ENCODE measurements at places on chromosomes 5 and 9. TPM values are rescaled to one million over a fixed set of nuclear protein-coding genes. Genes with fewer than 3 reads are reported as not detected.

DNA sequence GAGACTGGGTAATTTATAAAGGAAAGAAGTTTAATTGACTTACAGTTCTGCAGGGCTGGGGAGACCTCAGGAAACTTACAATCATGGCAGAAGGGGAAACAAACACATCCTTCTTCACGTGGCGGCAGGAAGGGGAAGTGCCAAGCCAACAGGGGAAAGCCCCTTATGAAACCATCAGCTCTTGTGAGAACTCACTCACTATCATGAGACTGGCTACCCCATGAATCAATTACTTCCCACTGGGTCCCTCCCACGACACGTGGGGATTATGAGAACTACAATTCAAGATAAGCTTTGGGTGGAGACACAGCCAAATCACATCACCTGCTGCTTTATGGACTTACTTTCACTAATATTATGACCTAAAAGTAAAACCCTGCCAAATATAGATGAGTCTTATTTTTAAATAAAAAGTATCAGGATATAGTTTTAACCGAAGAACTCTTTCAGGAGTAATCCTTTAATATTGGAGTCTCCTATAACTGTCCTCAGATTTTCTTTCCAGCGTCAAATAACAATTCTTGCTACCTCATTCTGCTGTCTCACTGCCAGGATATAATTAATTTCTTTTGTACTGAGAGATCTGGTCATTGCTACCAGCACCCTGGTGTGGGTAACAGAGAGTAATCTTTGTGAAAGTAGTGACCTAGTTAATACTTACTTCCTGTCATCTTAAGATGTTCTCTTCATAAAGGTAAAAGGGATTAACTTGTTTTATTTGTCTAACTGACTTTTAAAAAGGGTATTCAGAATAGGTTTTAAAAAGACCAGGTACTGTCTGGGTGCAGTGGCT is 68.6 kb downstream of the NLN start:
- no peak for DNase-seq

GRCh38 chr9:89984214-89984613 is 379.4 kb downstream of the GADD45G start:
- no peak for DNase-seq

Gene LIX1
- total RNA-seq, result 8.3 TPM

Gene POU4F3
- not detected for total RNA-seq

DNA sequence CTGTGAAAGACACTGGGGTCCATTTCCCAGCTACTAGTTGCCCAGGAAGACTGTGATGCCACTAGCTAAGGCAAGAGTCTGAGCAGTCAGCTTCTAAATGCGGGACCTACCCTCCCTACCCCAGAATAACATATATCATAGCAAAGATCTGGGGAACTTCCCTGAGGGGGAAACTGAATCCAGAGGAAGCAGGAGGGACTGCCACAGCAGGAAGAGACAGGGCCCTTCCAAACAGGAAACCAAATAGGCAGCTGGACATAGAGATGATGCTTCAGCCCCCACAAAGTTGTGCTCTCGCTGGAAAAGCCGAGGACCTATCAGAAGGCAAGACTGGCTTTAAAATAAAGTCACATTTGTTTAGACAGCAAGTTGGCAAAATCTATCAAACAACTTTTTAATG is 51.1 kb downstream of the KLHL3 start:
- DNase-seq, result no peak

DNA sequence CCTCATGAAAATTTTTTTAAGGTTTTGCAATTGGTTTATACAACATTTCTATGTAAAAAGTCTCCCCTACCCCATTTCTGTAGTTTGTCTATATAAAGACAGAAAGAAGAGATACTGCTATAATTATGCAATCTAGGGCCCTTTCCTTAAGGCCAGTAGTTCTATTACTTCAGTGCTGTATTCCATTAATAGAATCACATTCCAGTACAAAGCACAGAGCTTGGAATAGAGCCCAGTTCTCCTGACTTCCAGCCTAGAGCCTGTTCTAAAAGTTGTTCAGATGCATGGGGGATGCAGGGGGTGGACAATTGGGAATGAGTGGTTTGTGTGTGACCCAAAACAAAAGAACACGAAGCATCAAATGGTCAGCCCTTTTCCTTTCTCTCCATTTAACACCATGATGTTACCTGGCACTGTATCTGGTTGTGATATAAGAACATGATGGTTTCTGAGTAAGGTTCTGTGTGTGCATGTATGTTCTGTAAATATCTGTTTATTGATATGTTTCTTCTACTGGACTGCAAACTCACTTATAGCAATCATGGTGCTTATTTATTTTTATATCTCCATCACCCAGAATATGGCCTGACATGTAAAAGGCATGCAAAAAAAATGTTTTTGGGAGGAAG is 8.2 kb upstream of the GRAMD2B start:
- no peak for DNase-seq

- no peak for DNase-seq
Observed at GRCh38 chr5:59092758-59093157, 509.9 kb downstream of the RAB3C start.

GRCh38 chr9:125835655-125836054 is 88.5 kb downstream of the PBX3 start:
- no peak for DNase-seq

GRCh38 chr9:22143799-22144625 is 134.9 kb upstream of the CDKN2B start:
- no peak for DNase-seq

DNA sequence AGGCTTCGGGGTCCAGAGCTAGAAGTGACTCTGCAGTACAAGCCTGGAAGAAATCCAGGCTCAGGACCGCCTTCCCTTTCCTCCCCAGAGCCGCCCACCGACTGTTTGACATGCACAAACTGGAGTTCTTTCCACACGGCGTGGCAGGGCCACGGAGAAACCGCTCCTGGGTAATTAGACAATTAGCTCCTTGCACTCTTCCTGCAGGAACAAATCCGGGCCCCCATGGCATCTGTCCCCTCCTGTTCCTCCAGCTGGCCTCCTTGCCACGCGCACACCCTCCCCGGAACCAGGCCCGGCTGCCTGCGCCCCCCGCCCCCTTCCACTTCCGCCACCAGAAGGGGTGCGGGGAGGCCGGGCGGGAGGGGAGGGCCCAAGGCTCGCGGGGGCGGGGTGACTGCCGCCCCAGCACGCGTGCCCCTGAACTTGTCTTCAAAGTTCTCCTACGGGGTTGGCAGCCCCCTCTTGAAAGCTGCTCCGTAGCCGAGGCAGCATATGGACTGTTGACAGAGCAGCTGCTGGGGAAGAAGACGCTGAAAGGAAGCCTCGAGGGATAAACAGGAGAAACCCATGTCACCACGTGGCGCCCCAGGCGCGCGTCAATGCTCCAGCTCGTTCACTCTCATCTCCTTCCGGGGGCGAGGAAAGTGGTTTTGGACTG is 74.3 kb downstream of the SEC61B start:
- DNase-seq, result no peak

DNA sequence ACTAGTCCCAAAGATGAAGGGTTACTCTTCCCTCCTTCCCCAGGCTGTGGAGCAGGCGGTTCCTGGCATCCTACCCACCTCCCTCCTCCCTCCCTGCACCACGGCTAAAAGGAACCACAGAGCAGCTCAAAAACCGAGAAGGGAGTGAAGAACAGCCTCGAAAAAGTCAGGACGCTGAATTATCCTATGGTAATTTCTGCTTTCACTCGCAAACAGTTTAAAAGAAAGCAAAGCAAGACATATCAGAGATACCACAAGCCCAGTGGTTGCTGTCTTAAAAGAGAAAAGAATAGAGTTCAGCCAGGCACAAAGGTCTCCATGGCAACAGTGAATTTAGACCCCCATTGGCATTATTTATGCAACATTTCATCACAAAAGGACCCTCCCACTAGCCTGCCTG is 315.4 kb downstream of the CTNND2 start:
- peak; percentile 39 for DNase-seq

DNA sequence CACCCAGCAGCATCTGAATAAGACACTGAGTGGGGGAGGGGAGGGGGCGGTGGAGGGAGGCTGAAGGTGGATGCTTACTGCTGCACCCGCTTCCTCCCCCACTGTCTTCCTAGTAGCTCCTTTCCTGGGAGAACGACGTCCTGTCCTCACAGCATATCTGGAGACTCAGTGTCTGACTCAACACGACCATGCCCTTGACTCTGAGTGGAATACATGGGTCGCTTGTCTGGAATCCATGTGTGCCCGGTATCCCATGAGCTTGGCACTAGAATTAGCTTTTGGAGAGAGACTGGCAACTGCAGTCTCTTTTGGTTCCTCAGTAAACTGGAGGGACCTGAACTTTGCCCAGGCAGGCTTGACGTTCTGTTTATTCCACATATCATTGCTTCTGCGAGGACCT is 125.4 kb upstream of the FAM120A start:
- no peak for DNase-seq

DNA sequence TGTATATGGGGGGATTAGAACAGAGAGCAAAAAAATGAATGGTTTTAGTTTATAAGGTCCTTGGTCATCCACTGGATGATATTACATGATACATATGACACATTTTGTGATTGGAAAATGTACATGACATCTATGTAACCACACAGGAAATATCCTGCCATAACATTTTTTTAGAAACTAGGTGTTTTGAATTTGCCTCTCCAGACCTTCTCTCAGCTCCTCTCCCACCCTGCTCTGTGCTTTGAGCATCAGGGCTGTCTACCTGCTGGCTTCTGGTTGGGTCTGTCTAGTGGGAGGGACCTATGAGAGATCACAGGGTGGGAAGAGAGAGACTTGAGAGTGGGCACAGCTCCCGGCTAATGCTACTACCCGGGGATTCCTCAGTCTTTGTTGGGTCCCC is 24.4 kb downstream of the AKNA start:
- no peak for DNase-seq

- no peak for DNase-seq
Observed at GRCh38 chr5:68646144-68646543, 430.6 kb downstream of the PIK3R1 start.

Gene MEIKIN
- total RNA-seq, result 1.7 TPM

GRCh38 chr5:71946343-71947030 is 160.8 kb upstream of the MAP1B start:
- DNase-seq, result no peak

- no peak for DNase-seq
Observed at GRCh38 chr5:171506951-171507350, 87.5 kb downstream of the FGF18 start.

Measured in occipital lobe (tissue), 3 donors.